ENCODE measurements at places on chromosomes 2 and 18. TPM values are rescaled to one million over a fixed set of nuclear protein-coding genes. Genes with fewer than 3 reads are reported as not detected.

DNA sequence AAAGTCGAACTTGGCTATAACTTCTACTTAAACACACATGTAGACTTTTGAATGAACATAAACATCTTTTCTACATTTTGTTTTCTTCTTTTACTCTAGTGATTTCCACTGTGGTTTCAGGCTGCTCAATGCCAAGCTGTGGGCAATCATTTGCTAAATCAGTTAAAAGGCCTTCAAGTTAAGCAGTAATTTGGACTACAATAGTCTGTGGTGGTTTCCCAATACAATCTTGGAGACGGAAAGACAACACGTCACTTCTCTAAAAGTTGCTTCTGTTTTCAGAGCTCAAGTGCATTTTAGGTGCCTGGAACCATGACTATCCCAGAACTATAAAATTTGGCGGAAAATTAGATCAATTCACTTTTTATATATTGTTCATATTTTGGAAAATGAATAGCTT is 69.4 kb downstream of the TXNL1 start:
- H3K27me3 ChIP-seq = no peaks in the 10 kb centered on the region
- no peak for DNase-seq
- H3K4me3 ChIP-seq = no peak overlapping the region

GRCh38 chr18:74532511-74533025 is 1.7 kb upstream of the CNDP1 start:
- no peak overlapping the region for H3K27ac ChIP-seq
- peaks cover 20% of the 10 kb centered on the region for H3K27me3 ChIP-seq
- H3K36me3 ChIP-seq = no peaks in the 10 kb centered on the region
- H3K4me3 ChIP-seq = no peak overlapping the region
- DNase-seq = no peak

DNA sequence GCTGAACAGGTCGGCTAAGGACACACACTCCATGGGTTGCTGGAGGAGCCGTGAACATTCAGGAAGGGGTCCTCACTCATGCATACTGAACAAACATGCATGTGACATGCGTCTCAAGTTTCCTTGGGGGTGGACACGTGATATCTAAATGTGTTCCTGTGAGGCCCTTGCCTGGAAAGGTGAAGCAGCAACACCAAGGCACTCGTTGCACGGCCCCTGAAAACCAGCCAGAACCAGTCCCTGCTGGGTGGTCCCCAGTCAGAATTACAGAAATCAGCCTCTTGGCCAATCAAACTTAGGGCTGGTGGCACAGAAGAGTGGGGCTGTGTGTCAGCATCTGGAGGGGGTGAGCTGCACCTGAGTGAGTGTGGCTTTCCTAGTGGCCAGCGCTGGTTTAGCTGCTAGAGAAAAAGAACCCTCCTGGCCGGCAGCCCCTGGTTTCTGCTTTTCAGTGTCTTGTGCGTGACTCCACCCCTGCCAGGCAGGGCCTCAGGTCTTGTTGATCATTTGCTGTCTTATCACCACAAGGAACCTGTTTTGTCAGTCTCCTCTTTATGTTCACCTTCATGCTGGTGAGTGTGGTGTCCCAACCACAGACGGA is 3.2 kb upstream of the AQP12B start:
- no peak for DNase-seq
- no peak overlapping the region for H3K27ac ChIP-seq
- no peaks in the 10 kb centered on the region for H3K4me1 ChIP-seq
- H3K27me3 ChIP-seq = peaks cover 9% of the 10 kb centered on the region

DNA sequence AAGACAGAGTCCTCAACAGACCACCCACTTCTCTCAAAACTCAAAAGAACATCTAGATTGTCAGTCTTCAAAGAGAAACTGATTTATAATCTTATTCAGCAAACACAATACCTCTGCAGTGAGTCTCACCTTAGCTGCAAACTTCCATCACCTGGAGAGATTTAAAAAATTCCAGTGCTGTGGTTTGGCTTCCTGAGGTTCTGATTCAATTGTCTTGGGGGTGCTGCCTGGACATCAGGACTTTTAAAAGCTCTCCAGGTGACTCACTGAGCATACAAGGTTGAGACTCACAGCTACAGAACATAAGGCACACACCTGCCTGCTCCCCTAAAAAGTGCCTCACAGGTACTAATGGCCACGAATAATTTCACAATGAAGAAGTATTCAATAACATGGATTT is 40.3 kb downstream of the RNF152 start:
- H3K4me3 ChIP-seq = no peak overlapping the region
- no peak for DNase-seq
- peak overlapping the region; percentile 88 for H3K27ac ChIP-seq
- peaks cover 9% of the 10 kb centered on the region for H3K36me3 ChIP-seq
- H3K27me3 ChIP-seq = no peaks in the 10 kb centered on the region
- peaks cover 87% of the 10 kb centered on the region for H3K4me1 ChIP-seq

DNA sequence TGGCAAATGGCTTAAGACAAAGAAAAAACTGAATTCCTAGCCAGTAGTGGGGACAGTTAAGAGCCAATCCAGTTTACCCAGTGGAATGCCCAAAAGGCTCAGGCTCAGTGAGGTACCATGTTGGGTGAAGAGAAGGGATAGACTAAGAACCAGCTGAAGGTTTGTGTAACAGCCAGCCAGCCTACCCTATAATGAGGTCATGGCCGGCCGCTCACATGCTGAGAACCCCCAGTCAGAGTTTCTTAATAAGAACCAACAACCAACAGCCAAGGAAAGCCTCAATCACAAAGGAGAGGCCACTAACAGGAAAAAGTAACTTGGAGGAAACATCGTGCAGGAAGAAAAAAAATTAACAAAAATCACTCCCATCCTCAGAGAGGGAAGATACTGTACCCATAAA is 25.4 kb upstream of the DUSP2 start:
- H3K36me3 ChIP-seq = no peaks in the 10 kb centered on the region
- no peak for DNase-seq
- peaks cover 2% of the 10 kb centered on the region for H3K4me1 ChIP-seq
- H3K27ac ChIP-seq = no peak overlapping the region

DNA sequence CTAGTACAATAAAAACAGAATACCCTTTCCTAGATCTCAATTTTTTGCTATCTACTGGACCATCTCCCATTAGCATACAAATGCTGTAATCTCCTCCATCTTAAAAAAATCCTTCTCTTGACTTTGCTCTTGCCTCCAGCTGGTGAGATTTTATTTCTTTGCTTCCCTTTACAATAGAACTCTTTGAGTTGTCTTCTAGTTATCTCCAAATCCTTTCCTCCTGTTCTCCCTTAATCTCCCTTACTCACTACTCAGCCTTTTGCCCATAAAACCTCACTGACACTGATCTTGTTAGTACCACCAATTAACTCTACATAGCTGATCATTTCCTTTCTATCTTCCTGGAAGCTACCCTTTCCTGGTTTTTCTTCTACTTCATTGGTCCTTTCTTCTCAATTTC is 63.5 kb upstream of the FRZB start:
- H3K4me3 ChIP-seq = no peak overlapping the region
- peaks cover 53% of the 10 kb centered on the region for H3K36me3 ChIP-seq
- H3K27me3 ChIP-seq = no peaks in the 10 kb centered on the region
- no peak for DNase-seq

DNA sequence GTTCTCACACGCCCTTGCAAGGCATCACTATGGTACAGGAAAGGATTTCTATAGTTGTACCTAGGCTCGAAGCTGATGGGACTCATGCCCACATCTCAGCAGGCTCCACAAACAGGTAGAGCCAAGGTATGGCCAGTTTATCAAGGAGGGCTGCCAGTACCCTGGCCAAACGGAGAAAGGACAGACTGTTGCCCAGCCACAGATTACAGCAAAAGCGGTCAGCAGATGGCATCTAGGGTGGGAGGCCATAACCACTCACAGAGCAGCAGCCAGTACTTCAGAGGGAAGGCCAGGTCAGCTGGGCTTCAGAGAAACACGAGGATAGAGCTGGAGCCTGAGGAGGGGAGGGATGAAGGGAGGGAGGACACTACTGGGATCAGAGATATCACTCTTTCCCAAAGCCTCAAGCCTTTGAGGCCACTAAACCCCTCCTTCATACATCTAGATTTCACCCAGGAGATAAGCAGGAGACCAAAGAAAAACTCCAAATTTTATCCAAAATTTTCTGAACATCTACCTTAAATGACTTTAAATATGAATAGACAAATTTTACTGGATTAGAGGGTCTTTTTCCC is 904.2 kb upstream of the NXPH2 start:
- H3K36me3 ChIP-seq = no peaks in the 10 kb centered on the region
- no peaks in the 10 kb centered on the region for H3K27me3 ChIP-seq
- no peak for DNase-seq
- no peak overlapping the region for H3K4me3 ChIP-seq

- no peaks in the 10 kb centered on the region for H3K27me3 ChIP-seq
- H3K27ac ChIP-seq = no peak overlapping the region
- H3K4me1 ChIP-seq = peaks cover 7% of the 10 kb centered on the region
- DNase-seq = no peak
- peaks cover 66% of the 10 kb centered on the region for H3K36me3 ChIP-seq
Observed at GRCh38 chr2:54644236-54644635, 79.2 kb upstream of the EML6 start.

DNA sequence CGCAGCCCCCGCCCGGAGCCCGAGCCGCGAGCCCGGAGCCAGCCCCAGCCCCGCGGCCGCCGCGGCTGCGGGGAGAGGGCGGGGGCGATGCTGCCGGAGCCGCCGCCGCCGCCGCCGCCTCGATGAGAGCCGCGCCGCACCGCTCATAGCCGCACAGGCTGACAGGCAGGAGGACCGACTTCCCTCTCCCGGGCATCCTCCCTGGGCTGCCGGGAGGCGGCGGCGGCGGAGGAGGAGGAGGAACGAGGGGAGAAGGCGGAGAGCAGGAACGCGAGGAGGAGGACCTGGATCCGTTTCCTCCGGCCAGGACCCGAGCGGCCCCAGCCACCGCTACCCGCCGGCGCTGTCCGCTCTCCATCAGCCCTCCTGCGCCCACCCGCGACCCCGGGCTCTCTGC is 370 bp downstream of the KLHL29 start:
- peak overlapping the region; percentile 60 for H3K4me3 ChIP-seq
- H3K27ac ChIP-seq = no peak overlapping the region
- H3K36me3 ChIP-seq = peaks cover 4% of the 10 kb centered on the region
- peaks cover 25% of the 10 kb centered on the region for H3K4me1 ChIP-seq

COL6A3 gene
- total RNA-seq = 143 TPM
